CD8-positive, alpha-beta memory T cell (primary cell): ENCODE measurements at places on chromosomes 7 and 10. TPM values are rescaled to one million over a fixed set of nuclear protein-coding genes. Genes with fewer than 3 reads are reported as not detected.

- DNase-seq = no peak
Measured at GRCh38 chr7:133675510-133676218, 422.8 kb downstream of the EXOC4 start.

GRCh38 chr7:8491544-8492489, 58.4 kb downstream of the NXPH1 start:
- no peak for DNase-seq

GRCh38 chr10:106114656-106115186, 1049.8 kb downstream of the SORCS1 start:
- no peak for DNase-seq

- no peak for DNase-seq
Measured at GRCh38 chr10:83122336-83122735, 1017.0 kb upstream of the GHITM start.

- no peak for DNase-seq
Measured at GRCh38 chr10:96918214-96919002, 86.3 kb downstream of the LCOR start.

DNA sequence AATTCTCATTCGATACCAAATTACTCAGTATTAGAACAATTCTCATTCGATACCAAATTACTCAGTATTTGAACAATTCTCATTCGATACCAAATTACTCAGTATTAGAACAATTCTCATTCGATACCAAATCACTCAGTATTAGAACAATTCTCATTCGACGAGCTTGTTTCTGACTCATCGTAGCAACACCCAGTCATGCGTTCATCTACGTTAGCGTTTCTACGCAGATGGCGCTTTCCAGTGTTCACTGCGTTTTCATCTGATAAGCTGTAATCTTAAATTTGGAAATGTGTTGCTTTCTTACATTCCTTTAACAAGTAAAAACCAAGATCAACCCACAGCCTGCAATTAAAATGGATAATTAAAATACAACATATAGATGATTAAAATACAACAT, 276.3 kb downstream of the ZMYND11 start:
- no peak for DNase-seq

DNA sequence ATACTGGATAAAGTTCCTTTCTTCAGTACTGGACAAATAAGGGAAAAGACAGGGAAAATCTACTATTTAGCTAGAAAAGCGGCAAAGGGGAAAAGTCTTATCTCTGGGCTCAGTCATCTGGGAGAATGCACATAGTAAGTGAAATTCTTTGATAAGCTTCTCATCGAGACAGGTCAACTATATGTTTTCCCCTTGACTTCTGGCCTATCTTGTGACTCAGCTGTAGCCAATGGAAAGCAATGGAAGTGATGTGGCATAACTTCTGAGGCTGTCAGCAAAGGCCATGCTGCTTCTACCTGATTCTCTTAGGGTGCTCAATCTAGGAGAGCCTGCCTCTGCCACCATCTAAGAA, 91.9 kb downstream of the PCGF5 start:
- DNase-seq = no peak

DNA sequence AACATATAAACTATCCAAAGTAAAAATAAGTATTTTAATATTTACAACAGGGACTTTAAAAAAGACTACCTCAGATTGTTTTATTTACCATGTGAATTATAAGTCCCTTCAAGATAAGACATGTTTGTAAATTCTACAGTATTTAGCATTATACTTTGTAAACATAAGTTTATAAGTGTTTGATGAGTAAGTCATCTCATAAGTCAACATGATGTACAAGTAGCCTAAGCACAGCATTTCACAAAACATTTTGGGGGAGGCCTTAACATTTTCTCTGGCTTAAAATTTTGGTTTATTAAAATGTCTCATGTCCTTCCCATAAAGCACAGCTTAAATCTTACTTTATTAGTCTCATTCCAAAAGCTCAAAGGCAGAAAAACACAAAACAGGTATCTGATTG, 15.4 kb downstream of the EPC1 start:
- no peak for DNase-seq

- no peak for DNase-seq
Measured at GRCh38 chr7:43700646-43701499, 28.4 kb downstream of the COA1 start.

DNA sequence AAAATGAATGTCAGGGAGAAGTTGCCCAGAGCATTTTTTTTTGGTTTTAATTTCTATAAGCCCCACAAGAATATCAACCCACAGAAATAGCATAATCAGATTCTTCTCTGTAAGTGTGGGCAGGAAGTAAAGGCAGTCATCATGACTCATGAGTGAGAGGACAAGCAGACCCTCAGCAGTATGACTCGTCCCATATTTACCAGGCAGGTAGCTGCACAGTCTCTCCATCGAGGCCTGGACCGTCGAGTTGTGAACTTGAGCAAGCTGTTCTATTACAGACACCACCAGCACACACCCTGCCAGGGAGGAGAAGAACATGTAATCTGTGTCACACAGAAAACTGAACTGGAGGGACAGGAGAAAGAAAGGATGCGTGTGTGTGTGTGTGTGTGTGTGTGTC, 37.8 kb downstream of the AOAH start:
- no peak for DNase-seq

DNA sequence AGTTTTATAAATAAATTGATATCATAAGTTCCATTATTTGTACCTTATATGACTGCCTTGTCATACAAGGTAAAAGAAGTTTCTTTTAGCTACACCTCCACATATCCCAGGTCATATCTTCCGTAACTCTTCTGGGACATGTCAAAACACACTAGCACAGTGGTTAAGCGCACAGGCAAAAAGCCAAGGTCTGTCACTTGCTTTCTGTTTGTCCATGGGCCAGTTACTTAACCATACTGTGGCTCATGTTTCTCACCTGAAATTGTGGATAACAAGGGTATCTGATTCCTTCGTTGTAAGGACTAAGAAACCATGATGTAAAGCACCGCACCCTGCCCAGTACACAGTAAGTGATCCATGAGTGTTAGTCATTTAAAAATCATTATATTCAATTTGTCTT, 56.2 kb downstream of the SEMA3D start:
- no peak for DNase-seq

DNA sequence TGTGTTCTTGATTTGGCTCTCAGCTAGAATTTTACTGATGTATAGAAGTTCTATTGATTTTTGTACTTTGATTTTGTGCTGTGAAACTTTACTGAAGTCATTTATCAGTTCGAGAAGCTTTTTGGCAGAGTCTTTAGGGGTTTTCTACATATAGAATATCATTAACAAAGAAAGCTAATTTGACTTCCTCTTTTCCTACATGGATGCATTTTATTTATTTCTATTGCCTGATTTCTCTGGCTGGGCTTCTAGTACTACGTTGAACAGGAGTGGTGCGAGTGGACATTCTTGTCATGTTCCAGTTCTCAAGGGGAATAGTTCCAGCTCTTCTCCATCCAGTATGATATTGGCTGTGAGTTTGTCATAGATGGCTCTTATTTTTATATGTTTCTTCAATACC, 65.4 kb downstream of the RNF133 start:
- no peak for DNase-seq

DNA sequence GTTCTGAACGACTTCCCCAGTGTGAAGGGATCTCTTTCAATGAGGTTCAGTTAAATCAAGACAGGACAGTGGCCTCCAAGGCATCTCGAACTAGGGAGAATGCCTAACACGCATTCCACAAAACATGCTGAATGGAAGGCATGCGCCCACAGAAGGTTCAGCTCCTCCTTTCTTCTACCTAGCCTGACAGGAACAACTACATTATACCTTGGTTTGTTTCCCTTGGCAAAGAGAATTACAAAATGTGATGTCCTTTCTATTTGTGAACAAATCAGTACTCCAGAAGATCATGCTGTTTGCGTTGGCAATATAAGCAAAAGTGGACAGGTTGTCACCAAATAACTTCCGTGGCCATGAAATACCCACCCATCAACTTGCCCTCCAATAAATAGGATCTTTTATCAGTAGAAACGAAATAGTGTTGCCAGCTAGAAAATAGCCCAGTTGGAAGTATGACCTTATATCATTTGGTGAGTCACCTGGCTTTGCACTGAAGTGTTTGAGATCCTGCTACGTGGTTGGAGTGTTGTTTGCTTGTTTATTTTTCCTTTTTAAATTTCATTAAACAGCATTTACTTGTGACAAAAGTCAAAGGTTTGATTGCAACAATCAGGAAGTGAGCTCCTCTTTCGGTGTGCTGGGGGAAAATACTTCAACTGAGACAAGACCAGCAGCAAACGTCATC, 117.0 kb upstream of the FAM204A start:
- no peak for DNase-seq

GRCh38 chr7:27165996-27166530, 726 bp upstream of the HOXA9 start:
- DNase-seq = no peak

GRCh38 chr7:17380736-17381662, 82.5 kb downstream of the AHR start:
- DNase-seq = no peak

GRCh38 chr7:122143376-122143750, 686 bp downstream of the AASS start:
- DNase-seq = no peak

Gene GRM3
- total RNA-seq = not detected

Gene OR9A4
- not detected for total RNA-seq

Gene CDH23
- 0.78 TPM for total RNA-seq

Gene RNF32
- 0.20 TPM for total RNA-seq
